Thyroid gland (tissue), 4 donors: ENCODE measurements at places on chromosomes 16 and 17. TPM values are rescaled to one million over a fixed set of nuclear protein-coding genes. Genes with fewer than 3 reads are reported as not detected.

DNA sequence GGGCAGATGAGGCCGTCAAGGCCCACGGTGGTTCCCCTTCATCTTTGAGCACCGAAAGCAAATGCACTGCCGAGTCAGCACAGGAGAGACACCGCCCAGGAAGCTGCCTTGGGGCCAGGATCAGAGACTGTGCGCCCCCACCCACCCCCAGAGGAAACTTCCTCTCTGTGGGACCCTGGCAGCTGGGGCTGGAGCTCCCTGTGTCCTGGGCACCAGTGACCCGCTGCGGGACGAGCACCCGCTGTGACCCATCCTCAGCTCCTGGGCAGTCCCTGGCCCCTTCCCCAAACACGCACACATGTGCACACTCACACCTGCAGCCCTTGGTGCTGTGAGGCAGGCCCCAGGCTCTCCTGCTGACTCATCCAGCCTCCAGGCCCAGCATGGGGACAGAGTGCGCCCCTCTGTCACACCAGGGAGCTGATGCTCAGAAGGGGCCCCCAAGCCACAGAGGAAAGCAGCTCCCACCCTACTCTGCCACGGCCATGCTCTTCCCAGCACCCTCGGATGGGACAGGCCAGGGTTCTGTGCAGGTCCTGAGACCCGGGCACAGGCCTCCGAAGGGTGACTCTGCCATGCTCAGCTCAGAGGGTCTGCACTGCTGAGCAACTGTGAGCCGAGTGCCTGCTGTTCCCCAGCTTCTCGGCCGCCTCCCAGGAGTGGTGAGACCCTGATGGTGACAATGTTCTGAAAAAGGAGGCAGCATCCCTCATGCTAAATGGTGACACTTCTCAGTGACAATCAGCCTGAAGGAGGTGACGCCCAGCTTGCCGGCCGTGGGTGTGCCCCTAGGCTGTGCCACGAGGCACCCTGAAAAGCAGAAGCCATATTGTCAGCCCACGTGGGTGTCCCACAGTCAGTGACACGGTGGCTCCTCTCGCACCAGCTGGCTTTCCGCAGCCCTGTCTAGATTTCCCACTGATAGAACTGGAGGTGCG, 3.6 kb downstream of the PIEZO1 start:
- no peak for DNase-seq

GRCh38 chr16:55656691-55657092, 904 bp downstream of the SLC6A2 start:
- no peak for DNase-seq

DNA sequence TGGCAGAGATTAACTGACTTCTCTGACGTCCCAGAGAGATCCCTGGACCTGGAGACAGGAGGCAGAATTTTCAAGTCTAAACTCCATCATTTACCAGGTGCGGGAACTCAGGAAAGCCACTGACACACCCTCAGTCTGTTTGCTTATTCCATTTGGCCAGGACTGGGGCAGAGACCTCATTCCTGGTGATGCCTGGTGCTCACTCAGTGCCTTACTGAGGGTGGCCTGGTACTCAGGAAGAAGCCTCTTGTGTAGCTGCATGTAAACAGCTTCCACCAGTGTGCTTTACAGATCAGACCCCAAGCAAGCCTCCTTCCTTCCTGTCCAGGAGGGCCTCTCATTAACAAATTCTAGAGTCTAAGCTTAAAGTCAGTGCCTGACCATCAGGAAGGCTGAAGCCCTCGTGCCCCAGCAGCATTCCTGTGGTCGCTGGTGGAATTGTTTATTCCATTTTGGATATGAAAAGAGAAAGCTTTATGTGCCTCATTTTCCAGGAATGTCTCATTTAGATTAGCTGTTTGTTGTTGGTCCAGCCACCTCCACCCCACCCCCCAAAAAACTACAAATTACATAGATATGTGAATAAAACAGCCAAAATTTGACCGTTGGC, 236.1 kb upstream of the CDH5 start:
- no peak for DNase-seq

GRCh38 chr16:84449156-84450140, 55.0 kb downstream of the MEAK7 start:
- DNase-seq = no peak

DNA sequence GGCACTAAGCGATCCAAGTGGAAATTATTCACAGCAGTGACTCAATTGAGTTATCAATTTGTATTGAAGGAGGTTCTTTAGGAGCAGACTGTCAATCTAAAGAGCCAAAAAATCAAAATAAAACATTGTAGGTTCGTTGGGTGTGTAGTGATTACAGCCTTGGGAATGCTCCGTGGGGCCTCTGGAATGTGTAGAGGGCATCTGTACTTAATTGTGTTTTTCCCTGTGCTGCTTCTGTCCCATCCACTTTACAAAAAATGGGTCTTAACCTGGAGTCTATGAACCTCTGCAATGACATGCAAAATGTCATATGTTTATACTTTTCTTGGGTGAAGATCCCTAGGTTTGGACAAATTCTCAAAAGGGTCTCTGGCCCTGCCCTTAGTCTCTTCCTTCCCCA, 215.1 kb downstream of the CCDC182 start:
- DNase-seq = peak; percentile 32

- no peak for DNase-seq
Measured at GRCh38 chr17:45768000-45768399, 16.1 kb upstream of the CRHR1 start.

DNA sequence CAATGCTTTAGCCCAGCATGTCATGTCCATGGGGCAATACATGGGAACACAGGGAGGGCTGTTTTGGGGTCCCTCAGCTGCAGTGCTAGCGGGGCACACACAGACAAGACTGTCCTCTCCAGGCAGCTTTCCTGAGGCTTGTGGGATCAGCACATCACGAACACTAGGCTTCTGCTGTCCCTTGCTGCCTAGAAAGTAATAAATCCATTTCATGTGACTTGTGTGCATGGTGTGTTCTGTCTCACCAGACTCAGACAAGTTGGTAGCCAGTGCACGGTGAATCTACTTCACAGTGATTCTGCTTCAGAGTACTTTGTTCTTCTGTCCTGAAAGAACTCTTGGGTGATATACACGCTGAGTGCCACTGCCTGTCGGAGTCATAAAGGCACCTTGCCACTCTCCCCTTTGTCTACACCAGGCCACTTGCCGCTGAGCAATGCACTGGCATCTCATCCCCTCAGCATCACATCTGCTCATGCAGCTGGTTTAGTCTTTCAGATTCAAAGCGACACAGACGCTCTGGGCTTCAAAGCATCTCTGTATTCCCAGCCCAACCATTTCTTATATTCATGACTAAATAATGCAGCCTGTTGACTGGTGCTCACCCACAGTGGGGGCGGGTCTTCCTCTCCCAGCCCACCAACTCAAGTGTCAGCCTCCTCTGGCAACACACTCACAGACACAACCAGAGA, 95.2 kb upstream of the COX10 start:
- DNase-seq = no peak

The CCL8 gene
- not detected for total RNA-seq
